Thyroid gland (tissue), 4 donors: ENCODE measurements at places on chromosomes 11 and 22.

GRCh38 chr11:70292863-70293262 lies 22.4 kb downstream of the PPFIA1 start:
- no peak for DNase-seq

- no peak for DNase-seq
These were observed 758.5 kb upstream of the CCDC90B start for GRCh38 chr11:84044706-84045105.

GRCh38 chr22:37697538-37697835 lies 639 bp downstream of the TRIOBP start:
- DNase-seq, result no peak

- DNase-seq, result no peak
These were observed 12.3 kb downstream of the MLC1 start for GRCh38 chr22:50072714-50073538.

DNA sequence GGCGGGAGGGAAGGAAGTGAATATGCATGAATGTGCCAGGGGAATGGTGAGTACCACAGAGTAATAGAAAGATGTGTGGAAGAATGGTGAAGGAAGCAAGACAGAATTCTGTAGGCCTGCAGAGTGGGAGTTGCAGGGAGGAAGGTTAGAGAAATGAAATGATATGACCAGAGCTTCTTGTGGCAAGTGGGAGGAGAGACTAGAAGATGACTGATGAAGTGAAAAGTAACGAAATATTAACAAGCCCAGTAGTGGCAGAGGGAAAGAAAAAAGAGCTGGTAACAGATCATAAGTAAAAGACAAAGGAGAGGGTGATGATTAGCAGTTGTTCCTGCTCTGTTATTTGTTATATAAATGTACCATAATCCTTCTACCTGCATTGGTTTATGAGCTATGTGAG lies 1.0 kb upstream of the ALKBH8 start:
- no peak for DNase-seq

DNA sequence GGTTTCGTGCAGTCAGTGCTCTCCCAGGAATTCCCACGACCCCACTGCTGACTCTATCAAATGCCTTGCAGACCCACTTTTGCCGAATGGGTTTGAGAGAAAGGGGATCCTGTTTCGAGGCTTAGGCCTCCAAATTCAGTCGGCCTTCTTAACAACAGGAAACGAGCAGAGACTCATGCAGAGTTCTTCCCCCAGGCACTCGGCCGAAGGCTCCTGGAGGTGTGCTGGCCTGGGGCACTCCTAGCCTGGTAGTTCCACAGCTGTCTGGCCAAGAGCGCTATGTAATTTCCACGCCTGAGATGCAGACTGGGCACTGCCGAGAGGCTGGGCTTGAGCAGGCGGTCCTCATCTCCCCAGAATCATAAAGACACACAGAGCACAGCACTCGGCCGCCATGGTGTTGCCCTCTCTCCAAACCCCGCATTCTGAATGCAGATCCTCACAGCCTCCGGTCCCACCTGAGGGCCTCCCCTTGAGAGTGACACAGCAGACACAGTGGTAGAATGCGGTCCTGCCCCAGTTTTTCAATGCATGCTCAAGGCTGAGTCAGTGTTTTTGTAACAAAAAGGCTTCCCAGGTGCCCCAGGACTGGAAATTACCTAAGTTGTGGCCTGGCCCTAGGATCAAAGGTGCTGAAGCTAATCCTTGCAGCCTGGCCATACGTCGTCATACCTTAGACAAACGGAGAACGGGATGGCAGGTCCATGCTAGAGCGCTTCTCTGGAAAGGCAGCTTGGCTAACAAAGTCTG lies 30.2 kb upstream of the BID start:
- no peak for DNase-seq

GRCh38 chr11:61828379-61828628 lies 204 bp downstream of the FADS2 start:
- no peak for DNase-seq

GRCh38 chr11:72955466-72955865 lies 141.3 kb downstream of the ATG16L2 start:
- DNase-seq, result no peak

DNA sequence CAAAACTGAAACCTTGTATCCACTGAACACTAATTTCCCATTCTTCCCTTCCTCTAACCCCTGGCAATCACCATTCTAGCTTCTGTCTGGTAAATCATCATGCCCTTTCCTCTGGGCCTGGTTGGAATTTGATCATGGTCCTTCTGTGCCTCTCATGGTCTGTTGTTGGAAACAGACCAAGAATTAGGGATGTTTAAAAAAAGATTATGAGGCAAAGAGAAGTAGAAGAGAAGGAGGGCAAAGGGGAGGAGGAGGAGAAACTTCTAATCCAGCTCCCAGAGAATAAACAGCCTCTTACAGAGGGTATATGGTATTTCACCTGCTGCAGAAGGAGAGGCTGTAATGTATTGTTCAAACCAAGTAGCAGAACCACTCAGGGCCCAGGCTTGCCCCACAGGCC lies 10.6 kb downstream of the BCO2 start:
- no peak for DNase-seq

- DNase-seq, result no peak
These were observed 19.5 kb upstream of the NTM start for GRCh38 chr11:131350872-131351271.

DNA sequence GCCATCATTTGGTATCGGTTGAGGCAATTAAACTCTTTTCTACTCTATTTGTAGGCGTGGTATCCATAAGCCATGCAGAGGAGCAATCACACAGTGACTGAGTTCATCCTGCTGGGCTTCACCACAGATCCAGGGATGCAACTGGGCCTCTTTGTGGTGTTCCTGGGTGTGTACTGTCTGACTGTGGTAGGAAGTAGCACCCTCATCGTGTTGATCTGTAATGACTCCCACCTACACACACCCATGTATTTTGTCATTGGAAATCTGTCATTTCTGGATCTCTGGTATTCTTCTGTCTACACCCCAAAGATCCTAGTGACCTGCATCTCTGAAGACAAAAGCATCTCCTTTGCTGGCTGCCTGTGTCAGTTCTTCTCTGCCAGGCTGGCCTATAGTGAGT lies 8.4 kb downstream of the OR9G4 start:
- DNase-seq, result no peak

DNA sequence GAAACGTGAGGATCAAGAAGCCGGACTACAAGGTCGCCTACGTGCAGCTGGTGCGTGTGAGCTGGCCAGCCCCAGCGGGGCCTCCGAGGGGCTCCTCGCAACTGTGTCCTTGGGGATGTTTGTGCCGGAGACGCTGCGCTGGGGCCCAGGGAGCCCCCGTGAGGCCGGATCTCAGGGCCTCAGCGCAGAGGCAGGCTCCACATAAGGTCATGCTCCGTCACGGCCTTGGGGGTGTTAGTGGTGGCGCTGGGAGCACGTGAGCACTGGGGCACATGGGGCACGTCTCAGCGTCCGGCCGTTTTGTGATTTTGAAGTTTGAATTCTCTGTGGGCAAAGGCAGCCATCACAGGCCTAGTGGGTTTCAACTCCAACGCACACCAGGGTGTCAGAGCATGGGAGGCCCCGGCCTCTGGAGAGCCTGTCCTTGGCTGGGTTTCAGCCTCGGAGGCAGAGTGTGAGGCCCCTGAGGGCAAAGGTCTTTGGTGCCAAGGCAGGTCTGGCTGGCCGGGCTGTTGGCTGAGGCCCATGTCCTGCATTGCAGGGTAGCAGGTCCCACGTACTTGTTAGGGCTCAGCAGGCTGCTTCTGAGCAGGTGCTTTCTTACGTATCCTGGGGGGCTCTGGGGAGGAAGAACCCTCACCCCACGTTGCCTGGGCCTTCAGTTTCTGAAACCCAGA lies 5.8 kb downstream of the MRPL23 start:
- DNase-seq, result no peak

DNA sequence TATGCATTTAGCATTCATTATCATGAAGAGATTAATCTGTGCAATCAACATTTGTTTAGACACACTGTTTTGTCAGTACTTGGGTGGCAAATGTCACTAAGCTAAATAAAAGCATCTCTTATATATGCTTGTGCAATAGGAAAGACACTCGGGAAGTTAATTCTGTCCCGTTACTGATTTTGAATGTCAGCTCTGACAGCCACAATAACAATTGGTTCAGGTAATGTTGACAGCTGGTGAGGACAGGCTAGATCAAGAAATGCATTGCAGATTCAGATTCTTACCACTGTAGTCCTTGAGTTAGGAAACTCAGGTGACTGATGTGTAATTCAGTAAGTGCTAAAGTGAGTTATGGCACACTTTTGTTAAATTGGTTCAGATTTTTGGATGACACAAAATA lies 523.8 kb upstream of the FAT3 start:
- DNase-seq, result no peak

DNA sequence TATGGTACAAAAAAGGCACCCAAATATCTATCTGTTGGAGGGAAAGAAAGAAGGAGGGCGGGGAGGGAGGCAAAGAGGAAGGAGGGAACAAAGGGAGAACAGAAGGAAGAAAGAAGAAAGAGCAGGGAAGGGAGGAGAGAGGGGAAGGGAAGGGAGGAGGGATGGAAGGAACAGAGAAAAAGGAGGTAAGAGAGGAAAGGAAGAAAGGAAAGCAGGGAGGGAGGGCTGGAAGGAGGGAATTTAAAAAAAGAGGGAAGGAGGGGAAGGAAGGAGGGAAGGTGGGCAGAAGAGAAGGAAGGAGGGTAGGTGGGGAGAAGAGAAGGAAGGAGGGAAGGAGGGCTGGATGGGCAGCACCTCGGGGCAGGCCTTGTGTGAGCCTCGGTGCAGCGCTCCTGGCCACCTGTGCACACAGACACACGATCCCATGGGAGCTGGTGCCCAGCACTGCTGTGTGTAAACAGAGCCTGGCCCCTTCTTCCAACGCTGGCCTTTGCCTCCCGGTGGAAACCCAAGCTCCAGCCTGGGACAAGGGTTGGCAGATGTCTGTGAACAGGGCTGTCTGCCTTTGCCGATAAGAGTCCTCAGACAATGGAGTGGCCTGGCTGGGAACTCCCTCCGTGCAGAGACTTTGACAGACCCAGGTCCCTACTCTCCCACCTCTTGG lies 23.2 kb downstream of the SMIM38 start:
- DNase-seq, result no peak
